OCI-LY7 (cell line): ENCODE measurements at places on chromosomes 2 and 18. TPM values are rescaled to one million over a fixed set of nuclear protein-coding genes. Genes with fewer than 3 reads are reported as not detected.

Gene C2orf15
- 1.3 and 2.1 TPM in 2 replicates for total RNA-seq

Gene ZBTB7C
- total RNA-seq = not detected in 2 replicates

Gene DOCK10
- total RNA-seq = 68.2 and 78.2 TPM in 2 replicates

Gene CYP27A1
- 0.23 TPM in 1 of 2 replicates, not detected in the other for total RNA-seq

Gene OXER1
- not detected in 2 replicates for total RNA-seq

Gene MDH1B
- total RNA-seq = 0.19 and 0.37 TPM in 2 replicates

Gene TWIST2
- total RNA-seq = not detected in 2 replicates

Gene INHBB
- not detected in 2 replicates for total RNA-seq

Gene CAPN14
- total RNA-seq = 2.7 and 4.0 TPM in 2 replicates

GRCh38 chr2:65980531-65980930 is 454.4 kb upstream of the MEIS1 start:
- no peak for DNase-seq

- DNase-seq = no peak
These were observed 136.4 kb downstream of the ZNF407 start for GRCh38 chr18:74734013-74734444.

- DNase-seq = no peak
These were observed 4.0 kb downstream of the KIF1A start for GRCh38 chr2:240815761-240816583.

DNA sequence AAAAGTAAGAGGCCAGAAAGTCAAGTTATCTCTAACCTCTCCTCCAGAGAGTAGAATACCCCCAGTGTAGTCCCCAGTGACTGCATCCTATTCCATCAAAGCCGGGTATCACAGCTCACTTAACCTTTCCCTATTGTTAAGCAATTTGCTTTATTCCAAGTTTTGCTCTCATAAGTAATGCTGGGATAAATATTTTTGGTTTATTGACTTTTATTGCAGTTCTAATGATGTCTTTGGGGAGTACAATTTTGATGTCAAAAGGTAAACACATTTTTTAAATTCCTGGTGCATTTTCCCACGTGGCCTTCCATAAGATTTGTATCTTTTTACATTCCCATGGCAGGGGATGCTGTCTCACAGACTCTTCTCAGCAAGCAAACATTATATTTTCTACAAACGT is 43.3 kb downstream of the CMPK2 start:
- DNase-seq = no peak

GRCh38 chr2:128578406-128579390 is 260.0 kb upstream of the HS6ST1 start:
- DNase-seq = no peak

- no peak for DNase-seq
These were observed 140.5 kb upstream of the HNRNPA3 start for GRCh38 chr2:177072090-177072489.

DNA sequence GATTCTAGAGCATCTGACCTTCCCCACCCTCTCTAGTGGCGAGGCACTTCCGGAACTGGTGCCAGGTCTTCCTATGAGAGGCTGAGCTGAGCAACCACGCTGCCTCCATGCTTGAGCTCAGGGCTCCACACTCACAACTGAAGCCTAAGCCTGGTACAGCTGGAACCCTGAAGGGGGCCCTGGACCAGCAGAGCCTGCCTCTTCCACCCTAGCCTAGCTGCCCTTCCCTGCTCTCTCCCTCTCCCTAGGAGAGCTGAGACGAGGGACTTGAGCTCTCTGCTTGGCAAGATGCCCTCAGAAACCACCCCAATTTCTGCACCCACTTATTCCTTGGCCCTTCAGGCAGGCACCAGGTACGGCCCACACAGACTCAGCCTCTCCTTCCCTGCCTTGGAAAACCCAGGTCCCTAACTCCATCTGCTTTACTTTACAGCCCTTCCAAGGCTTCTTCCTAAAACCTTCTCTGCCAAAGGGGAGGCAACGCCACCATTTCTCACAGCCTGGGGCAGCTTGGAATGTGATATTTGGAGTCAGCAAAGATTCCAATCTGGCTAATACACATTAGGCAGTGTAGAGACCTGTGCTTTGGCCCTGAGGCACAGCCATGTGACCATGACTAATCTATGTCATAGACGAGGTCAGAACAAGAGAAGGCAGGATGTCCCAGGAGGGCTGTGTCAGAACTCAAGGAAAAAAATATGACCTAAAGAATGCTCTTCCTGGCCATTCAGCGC is 18.8 kb downstream of the COX7A2L start:
- DNase-seq = no peak

- DNase-seq = no peak
These were observed 259.2 kb downstream of the IRS1 start for GRCh38 chr2:226540204-226540994.

DNA sequence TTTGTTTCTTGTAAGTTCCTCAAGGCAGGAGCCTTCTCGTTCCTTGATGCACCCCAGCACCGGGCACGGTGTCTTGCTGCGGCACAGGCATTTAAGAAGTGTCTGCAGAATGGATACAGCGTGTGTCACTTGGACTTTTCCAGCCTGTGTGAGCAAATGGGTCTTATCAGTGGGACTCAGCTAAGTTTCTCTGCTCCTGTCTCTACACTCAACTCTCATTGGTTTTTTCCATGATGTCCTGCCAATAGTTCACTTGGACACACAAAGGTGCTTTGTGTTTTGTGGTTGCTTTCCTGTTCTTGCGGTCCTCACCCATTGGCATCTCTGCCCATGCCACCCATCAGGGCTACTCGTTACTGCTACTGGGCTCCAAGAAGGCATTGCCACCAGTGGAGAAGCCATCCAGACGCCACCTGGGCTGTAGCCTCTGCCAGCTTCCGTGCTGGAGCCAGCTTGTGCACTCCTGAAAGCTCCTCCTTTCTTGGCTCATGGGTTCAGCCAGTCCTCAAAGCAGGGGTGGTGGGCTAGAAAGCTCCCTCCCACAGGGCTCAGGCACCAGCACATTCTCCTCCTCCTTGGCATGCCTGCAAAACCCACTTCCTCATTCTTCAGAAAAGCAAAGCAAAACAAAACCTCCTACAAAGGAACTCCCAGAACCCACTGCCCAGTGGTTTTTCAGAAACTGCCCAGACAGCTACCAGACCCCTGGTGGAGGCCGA is 41.4 kb downstream of the IL1R2 start:
- no peak for DNase-seq

- no peak for DNase-seq
These were observed 27.9 kb downstream of the ITGA4 start for GRCh38 chr2:181484851-181485637.

GRCh38 chr2:121076885-121077549 is 208.0 kb downstream of the TFCP2L1 start:
- peak; percentile 63 for DNase-seq

- DNase-seq = no peak
These were observed 10.1 kb downstream of the CAPG start for GRCh38 chr2:85400023-85400422.

DNA sequence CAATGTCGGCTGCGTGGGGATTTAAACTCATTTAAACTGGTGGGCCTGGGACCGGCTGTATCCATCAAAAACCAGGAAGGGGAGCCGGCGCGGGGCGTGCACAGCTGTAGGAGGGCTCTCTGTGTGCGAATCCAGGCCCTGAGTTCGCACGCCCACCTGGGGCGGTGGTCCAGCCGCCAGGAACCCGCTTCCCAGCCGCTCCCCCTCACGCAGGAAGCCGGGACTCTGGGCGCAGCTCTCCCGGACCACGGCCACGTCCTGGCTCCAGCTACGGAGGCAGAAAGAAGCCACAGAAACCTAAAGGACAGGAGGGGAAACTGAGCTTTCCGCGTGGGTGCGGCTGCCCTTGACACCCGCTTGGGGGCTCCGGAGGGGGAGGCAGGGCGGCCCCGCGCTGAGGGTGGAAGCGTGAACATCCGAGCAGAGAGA is 80.6 kb downstream of the GFPT1 start:
- DNase-seq = no peak

DNA sequence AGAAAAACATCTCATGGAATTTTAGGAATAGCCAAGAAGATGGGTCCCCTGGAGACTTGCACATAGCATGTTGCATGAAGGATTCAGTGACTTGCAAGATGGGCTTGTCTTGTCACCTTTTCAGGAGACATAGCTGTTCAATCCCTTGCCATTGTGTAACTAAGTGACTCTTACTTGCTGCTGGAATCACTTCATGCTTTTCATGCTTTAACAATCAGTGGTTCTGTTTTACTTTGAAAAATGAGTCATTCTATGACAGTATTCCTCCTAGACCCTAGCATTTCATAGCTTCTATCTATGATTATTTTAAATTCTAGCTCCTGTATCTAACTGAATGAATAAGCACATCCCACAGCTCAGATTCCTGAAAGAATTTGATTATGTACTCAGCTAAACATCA is 2.8 kb downstream of the KYNU start:
- DNase-seq = no peak

GRCh38 chr2:64092502-64092901 is 51.7 kb downstream of the PELI1 start:
- DNase-seq = peak; percentile 83

DNA sequence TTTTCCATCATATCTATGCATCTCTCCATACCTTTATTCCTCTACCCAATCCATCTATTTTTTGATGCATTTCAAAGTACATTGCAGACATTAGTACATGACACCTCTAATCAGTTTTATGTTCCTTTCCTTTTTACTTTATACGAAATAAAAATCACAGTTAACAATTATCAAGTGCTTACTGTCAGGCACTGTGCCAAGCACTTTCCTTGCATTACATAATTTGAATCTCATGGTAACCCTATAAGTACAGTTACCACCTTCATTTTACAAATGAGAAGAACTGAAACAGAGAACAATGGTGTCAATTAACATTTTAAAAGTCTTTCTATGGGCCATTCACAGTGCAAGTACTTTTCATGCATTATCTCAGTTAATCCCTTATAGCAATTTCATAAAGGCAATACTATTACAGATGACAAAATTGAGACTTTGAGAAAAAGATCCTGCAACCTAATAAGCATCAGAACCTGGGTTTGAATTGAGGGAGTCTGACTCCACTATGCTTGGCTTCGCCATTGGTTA is 544.4 kb upstream of the TNP1 start:
- DNase-seq = no peak

- no peak for DNase-seq
These were observed 192.0 kb downstream of the EPHA4 start for GRCh38 chr2:221380062-221380461.

GRCh38 chr2:628651-629050 is 48.6 kb downstream of the TMEM18 start:
- DNase-seq = no peak

DNA sequence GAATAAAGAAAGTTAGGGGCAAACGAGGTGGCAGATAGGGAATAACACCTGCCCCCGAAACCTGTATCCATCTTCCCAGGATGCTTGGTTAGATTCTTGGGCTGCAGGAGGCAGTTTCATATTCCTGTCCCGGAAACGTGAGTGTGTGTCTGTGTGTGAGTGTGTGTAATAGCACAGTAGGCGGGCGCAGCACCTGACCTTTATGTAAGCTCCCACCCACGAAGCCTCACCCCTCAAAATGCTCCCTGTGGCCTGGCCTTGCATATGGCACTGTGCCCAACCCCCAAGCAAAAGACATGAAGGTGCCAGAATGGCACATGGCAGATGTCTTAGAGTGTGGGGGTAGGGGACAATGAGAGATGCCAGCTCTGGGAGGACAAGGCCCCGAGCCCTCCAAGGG is 48.9 kb downstream of the EFR3B start:
- DNase-seq = no peak

DNA sequence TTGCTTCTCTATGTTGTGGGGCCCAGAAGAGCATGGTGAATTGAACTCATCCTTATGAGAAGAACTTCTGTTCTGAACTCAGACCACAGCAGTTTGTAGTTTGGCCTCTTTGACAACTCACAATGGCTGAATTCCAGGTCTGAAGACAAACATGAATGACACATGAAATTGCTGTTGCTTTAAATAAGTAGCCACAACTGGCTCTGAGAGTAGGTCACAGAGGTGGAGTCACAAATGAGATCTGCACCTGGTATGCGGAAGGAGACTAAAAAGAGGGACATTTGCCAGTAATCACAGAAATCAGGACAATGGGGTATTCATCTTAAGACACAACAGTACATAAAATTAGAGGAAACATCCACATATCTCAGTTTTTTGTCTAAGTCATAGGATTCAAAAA is 290.3 kb upstream of the MMADHC start:
- no peak for DNase-seq

- no peak for DNase-seq
These were observed 2.6 kb upstream of the FZD5 start for GRCh38 chr2:207772081-207772843.

DNA sequence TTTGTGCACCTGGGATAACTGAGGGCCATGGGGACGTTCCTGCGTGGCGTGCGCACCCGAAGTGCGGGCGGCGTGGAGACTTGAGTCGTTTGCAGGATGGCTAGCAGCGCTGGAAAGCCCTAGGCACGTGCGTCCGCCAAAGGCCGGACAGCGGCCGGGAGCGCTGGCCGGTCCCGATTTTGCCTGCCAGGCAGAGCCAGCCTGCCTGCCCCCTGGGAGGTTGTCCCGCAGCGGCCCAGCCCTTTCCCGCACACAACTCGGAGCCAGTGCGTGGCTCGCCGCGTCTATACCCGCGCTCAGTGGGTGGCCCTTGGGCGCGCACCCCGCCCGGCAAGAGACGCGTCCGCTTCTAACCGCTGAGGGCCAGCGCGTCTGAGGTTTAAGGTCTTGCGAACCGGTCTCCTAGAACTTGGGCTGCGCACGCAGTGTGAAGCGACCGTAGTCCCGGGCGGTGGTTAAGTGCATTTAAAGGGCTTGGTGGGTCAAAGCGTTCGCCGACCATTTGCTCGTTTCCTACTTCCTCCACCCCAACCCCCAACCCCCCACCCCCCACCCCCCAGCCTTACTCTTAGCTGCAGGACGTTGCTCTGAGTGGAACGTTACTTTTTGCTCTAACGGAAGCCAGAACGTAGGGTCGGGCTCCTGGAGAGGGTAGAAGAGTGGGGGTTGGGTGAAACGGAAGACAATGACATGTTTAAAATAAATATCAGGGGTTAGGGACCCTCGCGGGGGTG is 627 bp downstream of the CDCA7 start:
- peak; percentile 86 for DNase-seq

- no peak for DNase-seq
These were observed 138.9 kb upstream of the HDAC4 start for GRCh38 chr2:239539776-239540100.

DNA sequence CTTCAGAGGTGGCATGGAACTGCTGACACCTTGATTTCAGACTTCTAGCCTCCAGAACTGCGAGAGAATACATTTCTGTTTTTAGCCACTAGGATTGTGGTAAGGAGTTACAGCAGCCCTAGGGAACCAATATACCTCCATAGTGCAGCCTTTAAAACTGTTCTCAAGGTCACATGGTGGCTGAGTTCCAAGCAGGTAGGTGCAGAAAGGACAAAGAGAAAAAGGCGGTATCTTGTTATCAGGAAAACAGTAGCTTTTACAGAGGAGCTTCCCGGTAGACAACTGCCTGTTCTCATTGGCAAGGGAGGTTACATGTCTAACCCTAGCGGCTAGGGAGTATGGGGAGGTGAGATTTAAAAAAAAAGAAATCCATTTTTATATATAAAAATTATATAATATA is 96.2 kb upstream of the BCL2L11 start:
- DNase-seq = no peak

DNA sequence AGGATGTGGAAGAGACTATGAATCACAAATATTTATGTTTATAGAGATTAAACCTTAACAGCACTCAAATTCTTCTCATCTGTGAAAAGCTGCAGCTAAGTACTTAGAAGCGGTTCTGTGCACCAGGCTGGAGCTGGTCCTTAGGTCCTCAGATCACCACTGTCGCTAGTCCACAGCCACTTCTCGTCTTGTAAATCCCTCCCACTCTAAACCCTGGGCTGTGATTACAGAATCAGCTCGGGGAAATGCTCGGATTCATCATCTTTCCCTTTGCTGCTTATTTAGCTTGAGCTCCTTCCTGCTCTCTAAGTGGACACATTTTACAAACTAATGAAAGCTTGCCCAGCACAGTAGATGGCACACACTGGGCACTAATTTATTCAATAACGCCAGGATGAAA is 61.7 kb downstream of the RNF152 start:
- no peak for DNase-seq
